ENCODE measurements at places on chromosomes 12 and 14. TPM values are rescaled to one million over a fixed set of nuclear protein-coding genes. Genes with fewer than 3 reads are reported as not detected.

Gene GYS2
- not detected for total RNA-seq

Gene FGD4
- total RNA-seq: 14.4 TPM

Gene KLRC4
- total RNA-seq: not detected

Gene CIROP
- not detected for total RNA-seq

Gene POTEM
- not detected for total RNA-seq

Gene ENDOU
- not detected for total RNA-seq

Gene SIX6
- not detected for total RNA-seq

Gene FZD10
- 0.04 TPM for total RNA-seq

Gene ACVRL1
- 0.61 TPM for total RNA-seq

Gene LIN7A
- not detected for total RNA-seq

Gene TBX3
- total RNA-seq: 5.2 TPM

Gene OASL
- total RNA-seq: 1.1 TPM

Gene KRT80
- total RNA-seq: 0.55 TPM

Gene FOXN4
- not detected for total RNA-seq

Gene ITGA5
- 267 TPM for total RNA-seq

Gene ADCY4
- total RNA-seq: 0.23 TPM

Gene LPAR5
- total RNA-seq: 15.7 TPM

Gene ARHGEF25
- total RNA-seq: 0.76 TPM

Gene KCNC2
- total RNA-seq: not detected

Gene JPH4
- total RNA-seq: not detected

Gene MFAP5
- total RNA-seq: 24.0 TPM

Gene SCNN1A
- total RNA-seq: 7.7 TPM

Gene CHGA
- not detected for total RNA-seq

Gene IFI27
- total RNA-seq: 0.95 TPM

Gene RFX4
- not detected for total RNA-seq

Gene FICD
- total RNA-seq: 2.0 TPM

Gene PIWIL1
- under 0.01 TPM for total RNA-seq

Gene TAS2R7
- total RNA-seq: not detected

Gene RHOJ
- not detected for total RNA-seq

Gene POTEG
- not detected for total RNA-seq

Gene NANOG
- not detected for total RNA-seq

Gene DGKA
- total RNA-seq: 232 TPM

Gene PLEKHG7
- not detected for total RNA-seq

Gene CEBPE
- total RNA-seq: not detected

Gene GRIN2B
- not detected for total RNA-seq

Gene KRT74
- total RNA-seq: not detected

Gene MUCL1
- not detected for total RNA-seq

Gene CCDC184
- not detected for total RNA-seq

Gene ABCC9
- total RNA-seq: not detected

Gene IL22
- total RNA-seq: not detected

Gene ALDH1L2
- total RNA-seq: 8.0 TPM

Gene CLEC6A
- not detected for total RNA-seq

Gene SYNE3
- 13.3 TPM for total RNA-seq

Gene KRT6C
- total RNA-seq: 11.7 TPM

Gene FBXL14
- 6.1 TPM for total RNA-seq

Gene PTPN21
- total RNA-seq: 4.7 TPM

Gene SERPINA5
- not detected for total RNA-seq

Gene FAM234B
- 4.5 TPM for total RNA-seq

Gene POLE2
- total RNA-seq: 12.7 TPM

Gene DPY19L2
- 2.9 TPM for total RNA-seq

Gene NRIP2
- total RNA-seq: not detected
